ENCODE measurements at places on chromosomes 4 and X.
A peak's percentile ranks its signal among the peaks of the same experiment; 100 is the strongest.

DNA sequence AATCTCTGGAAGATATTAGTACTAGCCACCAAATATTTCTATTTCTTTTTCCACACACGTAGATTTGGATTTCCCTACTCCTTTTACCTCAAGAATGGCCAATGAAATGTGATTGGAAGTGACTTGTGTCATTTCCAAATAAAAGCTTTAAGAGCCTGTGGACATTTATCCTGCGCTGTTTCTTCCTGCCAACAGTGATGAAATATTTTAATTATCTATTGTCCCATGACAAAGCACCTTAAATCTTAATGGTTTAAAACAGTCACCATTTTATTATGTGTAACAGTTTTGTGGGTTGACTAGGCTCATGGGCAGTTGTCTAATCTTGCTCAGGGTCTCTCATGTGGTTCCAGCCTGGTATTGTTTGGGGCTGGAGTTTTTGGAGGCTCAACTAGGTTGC is 3.5 kb upstream of the PGRMC2 start:
- DNase-seq, result no peak

DNA sequence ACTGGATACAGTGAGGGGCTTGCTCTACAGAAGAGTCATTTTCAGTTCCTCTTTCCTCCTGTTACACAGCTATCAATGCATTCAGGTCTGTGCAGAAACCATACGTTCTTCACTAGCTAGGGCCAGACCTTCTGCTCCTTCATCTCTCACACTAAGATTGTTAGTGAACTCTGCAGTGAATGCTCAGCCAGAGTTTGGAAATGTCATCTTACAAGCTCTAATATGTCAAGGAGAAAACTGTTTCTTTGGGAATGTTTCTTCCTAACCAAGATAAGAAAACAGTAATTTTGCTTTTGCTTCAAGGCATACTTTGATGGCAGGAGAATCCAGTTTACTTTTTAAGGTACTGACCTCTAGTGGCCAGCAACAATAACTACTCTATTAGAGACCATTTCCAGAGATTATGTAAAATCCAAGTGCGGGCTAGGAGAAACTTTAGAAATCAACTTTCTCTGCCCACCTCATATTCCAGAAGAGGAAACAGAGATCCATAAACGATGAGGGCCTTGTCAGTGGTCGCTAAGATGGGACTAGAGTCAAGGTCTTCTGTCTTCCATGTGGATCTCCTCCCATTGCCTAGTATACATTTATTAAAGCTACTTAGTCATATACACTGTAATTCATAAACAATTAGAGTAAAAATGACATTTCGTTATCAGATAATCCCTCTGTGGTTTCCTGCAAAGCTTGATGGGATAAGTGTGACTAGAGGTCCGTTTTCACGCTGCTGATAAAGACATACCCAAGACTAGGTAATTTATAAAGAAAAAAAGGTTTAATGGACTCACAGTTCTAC is 12.1 kb upstream of the CC2D2A start:
- no peak for DNase-seq

DNA sequence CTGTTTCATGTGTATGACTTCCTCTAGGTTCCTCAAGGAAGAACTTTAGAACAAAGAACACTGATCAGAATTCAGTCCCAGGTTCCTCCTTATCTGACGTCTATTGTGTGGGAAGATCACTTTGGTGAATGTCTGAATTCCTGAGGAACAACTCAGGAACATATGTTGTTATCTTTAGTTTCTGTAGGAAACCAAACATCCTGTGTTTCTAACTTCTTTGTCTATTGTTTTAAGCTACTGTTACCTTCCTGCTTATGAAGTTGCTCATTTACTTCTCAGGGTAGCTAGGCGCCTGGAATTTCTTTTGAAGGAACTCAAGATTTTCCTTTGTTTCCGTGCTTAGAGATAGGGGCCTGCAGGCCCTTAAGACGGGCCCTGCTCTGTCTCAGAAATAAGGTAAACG is 46.2 kb downstream of the MAGEB5 start:
- no peak for DNase-seq

- DNase-seq, result no peak
These were observed 88.0 kb downstream of the ATP11C start for GRCh38 chrX:139844884-139845283.

DNA sequence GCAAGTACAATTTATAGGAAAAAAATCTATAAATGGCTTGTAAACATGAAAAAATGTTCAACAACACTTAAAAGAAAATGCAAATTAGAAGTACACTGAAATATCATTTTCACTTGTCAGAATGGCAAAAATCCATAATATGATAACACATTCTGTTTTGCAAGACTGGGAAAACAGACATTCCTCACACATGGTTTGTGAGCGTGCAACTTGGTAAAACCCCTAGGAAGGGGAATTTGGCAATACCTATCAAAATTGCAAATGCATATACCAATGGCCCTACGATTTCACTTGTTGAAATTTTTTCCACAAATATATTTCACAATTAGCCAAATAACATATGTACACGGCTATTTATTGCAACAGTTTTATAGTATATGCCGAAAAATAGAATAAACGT is 31.4 kb downstream of the TBC1D9 start:
- DNase-seq, result no peak

DNA sequence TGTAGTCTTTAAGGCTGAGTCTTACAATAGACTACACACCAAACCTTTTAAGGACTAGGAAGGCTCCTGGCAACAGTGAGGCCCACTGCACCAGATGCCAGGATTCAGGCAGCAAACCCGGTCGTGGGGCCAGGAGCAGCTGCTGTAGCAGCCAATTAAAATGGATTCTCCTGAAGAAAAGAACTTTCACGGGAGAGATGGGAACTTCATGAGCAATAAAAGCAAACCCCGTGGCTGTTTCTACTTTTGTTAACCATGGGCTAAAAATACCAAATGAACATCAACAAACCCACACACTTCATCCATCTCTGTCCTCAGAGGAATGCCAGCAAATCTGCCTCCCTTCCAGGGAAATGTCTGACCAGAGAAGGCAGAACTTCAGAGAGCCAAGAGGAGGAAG is 101.4 kb downstream of the BTC start:
- no peak for DNase-seq

GRCh38 chrX:102515975-102516941 is at the start of gene TMSB15A:
Gene TMSB15A (minus strand): TSS chrX:102516739.
- DNase-seq, result no peak

- peak; percentile 33 for DNase-seq
These were observed 58.5 kb upstream of the PRDM8 start for GRCh38 chr4:80138551-80139538.

GRCh38 chr4:6965329-6965728 is 55.7 kb downstream of the TBC1D14 start:
- DNase-seq, result no peak

Measured in GM04503 (cell line).